ENCODE measurements at places on chromosomes 6 and 20. TPM values are rescaled to one million over a fixed set of nuclear protein-coding genes. Genes with fewer than 3 reads are reported as not detected.

KCTD20 gene
- total RNA-seq: 55.6 TPM

EXOC2 gene
- 18.0 TPM for total RNA-seq

COX4I2 gene
- total RNA-seq: not detected

EEF1A2 gene
- total RNA-seq: 1.3 TPM

APOBEC2 gene
- total RNA-seq: not detected

ABHD16B gene
- total RNA-seq: not detected

SMLR1 gene
- not detected for total RNA-seq

FAM184A gene
- 0.26 TPM for total RNA-seq

PNPLA1 gene
- total RNA-seq: not detected

CST4 gene
- total RNA-seq: 0.78 TPM

TPMT gene
- total RNA-seq: 3.6 TPM

EPHA7 gene
- total RNA-seq: 1.4 TPM

CLPSL2 gene
- total RNA-seq: not detected

XKR7 gene
- not detected for total RNA-seq

SLCO4A1 gene
- total RNA-seq: not detected

FOXS1 gene
- 1.7 TPM for total RNA-seq

STMN3 gene
- 38.9 TPM for total RNA-seq

TNNC2 gene
- total RNA-seq: not detected

SLC35D3 gene
- 0.08 TPM for total RNA-seq

FABP7 gene
- 0.16 TPM for total RNA-seq

DSP gene
- total RNA-seq: 2.2 TPM

DDR1 gene
- 24.4 TPM for total RNA-seq

EPB41L1 gene
- 17.6 TPM for total RNA-seq

TOMM6 gene
- 177 TPM for total RNA-seq

AIF1 gene
- not detected for total RNA-seq

PPP1R16B gene
- total RNA-seq: 0.56 TPM

CFB gene
- total RNA-seq: 10.7 TPM

SNHG17 gene
- total RNA-seq: 17.5 TPM

NOL7 gene
- total RNA-seq: 70.2 TPM

PTCRA gene
- not detected for total RNA-seq

ORC3 gene
- total RNA-seq: 18.6 TPM

MYLK4 gene
- 0.24 TPM for total RNA-seq

CD93 gene
- total RNA-seq: 8.6 TPM

HFE gene
- 9.2 TPM for total RNA-seq

ABT1 gene
- 15.0 TPM for total RNA-seq

SPATA25 gene
- total RNA-seq: 1.2 TPM
